ENCODE measurements at places on chromosomes 6 and 20.

GRCh38 chr6:83702077-83702476 is 6.8 kb downstream of the SNAP91 start:
- no peak for DNase-seq

DNA sequence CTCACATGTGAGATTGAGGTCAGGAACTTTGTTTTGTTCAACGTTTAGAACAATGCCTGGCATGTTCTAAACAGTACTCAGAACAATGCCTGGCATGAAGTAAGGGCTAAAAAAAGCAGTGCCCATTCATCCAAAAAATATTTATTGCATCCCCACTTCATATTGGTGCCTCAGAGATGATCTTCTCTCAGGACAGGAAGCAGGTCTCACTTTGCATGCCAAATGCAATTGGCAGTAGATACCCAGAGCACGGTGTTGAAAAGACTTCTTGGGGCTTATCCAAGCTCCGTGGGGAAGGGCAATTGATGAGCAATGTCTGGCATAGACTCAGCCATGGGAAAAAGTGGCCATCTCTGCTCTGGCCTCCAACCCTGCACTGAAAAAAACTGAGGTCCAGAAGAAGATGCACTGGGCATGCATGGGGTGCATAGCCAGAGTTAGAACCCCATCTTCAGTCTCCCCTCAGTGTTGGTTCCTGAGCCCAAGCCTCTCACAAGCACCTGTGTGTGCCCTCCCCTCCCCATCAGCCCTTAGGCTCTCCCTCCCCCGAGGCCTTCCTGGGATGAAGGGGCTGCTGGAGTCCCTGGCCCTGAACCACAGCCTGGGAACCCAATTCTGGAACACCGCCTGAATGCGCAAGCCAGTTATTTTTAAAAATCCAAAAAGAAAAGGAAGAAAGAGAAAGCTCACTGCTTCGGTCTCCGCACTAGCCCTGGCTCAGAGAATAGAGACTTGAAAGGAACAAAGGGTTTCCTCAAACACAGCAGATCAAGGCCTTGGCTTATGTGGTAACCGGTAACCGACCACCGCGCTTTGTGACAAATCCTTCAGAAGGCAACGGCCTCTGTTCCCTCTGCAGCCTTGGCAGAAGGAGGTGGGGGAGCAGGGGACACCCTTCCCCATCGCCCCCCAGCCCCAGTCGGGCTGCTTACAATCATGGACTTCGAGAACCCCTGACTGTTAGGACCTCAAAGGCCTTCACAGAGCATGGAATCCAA is 78.5 kb upstream of the SIRPA start:
- DNase-seq, result peak; percentile 46

GRCh38 chr6:29747688-29748250 is 24.5 kb downstream of the HLA-F start:
- no peak for DNase-seq

DNA sequence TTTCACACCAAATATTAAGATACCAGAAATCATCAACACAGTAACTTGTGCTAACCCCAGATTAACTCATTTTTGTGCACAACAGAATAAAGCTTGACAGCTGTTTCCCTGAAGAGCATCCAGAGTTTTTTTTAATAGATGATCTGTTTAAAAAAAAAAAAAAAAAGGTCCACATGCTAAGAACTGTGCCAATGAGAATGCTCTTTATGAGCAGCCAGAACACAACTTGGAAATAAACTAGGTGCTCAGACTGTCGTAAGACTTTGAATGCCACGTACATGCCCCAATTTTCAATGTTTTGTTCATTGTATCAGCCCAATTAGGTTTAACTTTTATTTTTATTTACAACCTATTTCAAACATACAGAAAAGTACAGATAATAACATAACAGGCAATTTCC is 47.3 kb downstream of the STAU1 start:
- DNase-seq, result no peak

GRCh38 chr6:161480421-161481155 is 206.7 kb upstream of the AGPAT4 start:
- no peak for DNase-seq

DNA sequence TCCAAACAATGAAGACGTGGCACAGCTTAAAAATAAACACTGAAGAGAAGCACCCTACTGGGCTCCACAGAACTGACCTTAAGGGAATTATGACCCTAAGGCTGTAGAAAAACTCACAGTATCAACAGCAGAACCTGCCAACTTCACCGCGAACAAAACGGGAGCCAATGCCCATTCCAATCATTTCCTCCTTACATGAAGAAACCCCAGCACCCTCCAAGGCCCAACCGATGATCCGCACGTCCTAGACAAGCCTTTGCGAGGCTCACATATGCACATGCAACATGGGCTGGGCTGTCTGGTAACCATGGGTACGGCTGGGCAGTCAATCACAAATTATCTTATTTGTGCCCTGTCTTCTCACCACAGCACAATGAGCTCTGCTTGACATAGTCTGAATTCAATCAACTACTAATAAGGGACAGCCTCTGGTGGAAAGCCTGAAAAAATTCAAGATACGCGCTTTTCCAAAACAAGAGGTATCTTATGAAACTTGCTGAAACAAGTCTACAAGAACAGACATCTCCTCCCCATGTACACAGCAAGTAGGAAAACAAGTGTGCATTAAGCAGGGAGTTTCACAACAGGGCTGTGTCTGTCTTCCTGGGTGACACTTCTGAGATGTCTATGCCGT is 1.7 kb downstream of the DIDO1 start:
- peak; percentile 55 for DNase-seq
